Esophagus mucosa (tissue), 1 donor: ENCODE measurements at places on chromosomes 7 and 10.

DNA sequence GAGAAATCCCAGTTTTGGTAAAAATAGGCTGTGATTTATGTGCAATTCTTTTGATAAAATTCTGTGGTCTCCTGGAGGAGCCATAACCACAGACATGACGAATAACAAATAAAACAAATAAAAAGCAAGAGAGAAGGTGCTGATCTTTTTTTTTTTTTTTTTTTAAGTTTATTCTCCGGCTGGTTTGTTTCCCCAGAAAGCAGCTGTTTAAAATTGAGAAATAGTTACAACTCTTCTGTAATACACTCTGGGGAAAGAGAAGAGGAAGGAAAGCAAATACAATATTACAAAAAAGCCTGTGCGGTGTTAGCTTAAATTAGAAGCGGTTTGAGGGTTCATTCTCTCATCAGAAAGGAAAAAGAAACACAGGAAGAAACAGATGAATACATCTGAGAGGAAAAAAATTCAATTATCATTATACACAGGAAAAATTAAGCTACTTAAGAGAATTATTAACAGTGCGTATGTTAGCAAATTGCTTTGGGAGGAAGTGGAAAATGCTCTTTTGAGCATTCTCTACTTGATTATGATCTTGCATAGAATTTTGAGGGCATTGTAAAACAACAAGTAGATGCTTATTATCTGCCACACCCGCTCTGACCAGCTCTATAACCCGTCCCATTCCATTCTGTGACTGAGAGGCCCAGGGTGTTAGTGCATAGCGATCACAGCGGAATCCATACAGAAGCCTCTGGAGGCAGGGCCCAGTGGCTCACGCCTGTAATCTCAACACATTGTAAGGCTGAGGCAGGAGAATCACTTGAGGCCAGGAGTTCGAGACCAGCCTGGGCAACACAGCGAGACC is 40.6 kb upstream of the WAC start:
- no peak for ATAC-seq

DNA sequence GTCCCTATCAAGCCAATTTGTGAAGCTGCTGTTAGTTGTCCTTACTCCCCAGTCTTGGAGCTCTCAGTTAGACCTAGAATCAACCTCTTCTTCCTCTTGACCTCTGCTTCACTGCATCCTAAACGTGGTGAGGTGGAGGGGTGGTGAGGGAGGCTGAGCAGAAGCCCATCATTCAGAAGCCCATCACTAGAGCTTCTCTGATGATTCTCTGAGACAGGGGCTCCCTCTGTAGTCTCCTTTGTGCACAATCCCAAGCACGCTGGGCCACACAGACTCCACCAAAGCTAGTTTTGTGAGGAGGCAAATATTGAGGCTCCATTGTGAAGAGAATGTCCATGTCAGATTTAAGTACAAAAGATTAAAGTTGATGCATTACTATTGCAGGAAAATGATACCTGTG is 163.8 kb upstream of the PRSS1 start:
- no peak for ATAC-seq

- ATAC-seq = no peak
Measured at GRCh38 chr7:89813081-89813480, 341.2 kb upstream of the STEAP1 start.

DNA sequence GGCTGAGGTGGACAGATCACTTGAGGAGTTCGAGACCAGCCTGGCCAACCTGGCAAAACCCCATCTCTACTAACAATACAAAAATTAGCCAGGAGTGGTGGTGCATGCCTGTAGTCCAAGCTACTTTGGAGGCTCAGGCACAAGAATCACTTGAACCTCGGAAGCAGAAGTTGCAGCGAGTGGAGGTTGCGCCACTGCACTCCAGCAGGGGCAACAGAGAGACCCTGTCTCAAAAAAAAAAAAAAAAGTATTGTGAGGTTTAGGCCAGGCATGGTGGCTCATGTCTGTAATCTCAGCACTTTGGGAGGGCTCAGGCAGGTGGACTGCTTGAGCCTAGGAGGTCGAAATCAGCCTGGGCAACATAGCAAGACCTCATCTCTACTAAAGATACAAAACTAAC is 16.0 kb downstream of the TET1 start:
- no peak for ATAC-seq

DNA sequence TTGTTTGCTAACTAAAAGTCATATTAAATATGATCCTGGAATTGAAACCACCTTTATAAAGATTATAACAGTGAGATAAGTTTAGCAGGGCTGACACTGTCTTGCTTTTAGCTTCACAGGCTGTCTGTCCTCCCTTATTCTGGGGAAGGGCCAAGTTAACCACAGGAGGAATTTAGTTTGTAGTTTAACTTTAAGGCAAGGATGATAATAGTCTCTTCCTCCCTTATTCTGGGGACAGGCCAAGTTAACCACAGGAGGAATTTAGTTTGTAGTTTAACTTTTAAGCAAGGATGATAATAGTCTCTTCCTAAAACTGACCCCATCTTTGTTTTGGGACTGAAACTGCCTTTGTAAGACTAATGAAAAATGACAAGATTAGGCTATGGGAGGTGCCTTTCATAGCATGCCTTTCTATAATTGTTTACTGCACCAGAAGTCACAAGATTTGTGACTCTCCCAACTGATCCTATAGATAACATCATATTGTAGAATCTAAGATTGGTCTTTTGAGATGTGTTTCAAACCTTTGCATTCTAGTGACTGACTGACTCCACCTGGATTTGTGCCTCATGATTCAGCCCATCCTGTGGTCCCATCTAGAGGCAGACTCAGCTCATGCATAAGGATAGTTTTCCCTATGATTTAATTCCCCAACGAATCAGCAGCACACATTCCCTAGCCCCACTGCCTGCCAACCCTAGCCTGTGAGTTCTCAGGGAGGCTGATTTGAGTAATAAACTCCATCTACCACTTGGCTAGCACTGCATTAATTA is 212.0 kb downstream of the MAGI2 start:
- ATAC-seq = no peak

DNA sequence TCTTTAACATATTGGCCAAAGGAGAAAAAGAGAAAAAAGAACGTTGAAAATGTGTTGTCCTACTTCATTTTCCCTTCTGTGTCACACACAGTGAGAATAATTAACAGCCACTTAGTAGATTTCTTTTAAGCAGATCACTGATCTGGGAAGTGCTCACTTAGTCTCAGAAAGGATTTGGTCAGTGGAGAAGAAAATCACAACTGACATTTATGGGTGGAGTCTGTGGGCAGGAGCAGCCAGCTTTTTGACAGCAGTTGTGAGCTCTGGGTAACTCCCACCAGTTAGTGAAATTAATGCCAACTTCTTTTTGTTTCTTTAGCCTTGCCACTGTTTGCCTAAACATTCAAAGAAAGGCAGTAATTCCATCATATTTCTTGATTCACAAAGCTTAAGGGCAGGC is 49.7 kb downstream of the CDK14 start:
- no peak for ATAC-seq

GRCh38 chr10:3391657-3392056 is 219.1 kb upstream of the PITRM1 start:
- no peak for ATAC-seq

DNA sequence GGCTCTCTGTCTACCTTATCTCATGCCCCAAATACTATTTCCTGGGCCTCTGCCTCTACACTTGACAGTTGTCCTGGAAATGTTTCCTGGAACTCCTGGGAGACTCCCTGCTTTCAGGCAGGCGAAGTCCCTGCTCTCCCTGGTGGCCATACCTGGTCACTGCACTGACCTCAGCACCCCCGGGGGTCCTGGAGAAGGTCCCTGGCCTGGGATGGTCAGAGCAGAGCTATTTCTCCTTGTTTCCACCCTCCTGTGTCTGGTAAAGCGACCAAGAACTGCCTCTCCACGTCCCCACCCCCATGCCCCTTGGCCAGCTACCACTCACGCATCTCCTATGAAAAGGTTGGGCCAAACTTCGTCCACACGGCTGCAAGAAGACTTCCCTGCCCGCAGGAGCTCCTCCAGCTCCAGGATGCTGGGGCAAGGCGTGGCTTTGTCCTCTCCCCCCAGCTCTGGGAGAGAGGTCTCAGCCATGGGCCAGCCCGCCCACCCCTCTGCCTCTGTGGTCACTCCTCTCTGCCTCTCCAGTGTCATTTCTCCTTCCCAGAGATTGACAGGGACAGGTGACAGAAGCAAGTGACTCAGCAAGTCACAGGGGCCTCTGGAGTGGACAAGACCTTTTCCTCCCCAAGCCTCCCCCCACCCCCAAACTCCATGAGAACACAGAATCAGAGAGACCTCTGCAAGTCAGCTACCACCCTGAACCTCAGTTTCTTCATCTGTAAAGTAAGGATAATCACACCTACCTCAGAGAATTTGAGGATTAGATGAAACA is 2.6 kb upstream of the SAMD8 start:
- no peak for ATAC-seq
